ENCODE measurements at places on chromosomes 3 and 15.
A peak's percentile ranks its signal among the peaks of the same experiment; 100 is the strongest.

GRCh38 chr3:166270429-166270828 is 433.2 kb upstream of the BCHE start:
- DNase-seq, result no peak

GRCh38 chr15:48175126-48175525 is 3.0 kb downstream of the MYEF2 start:
- no peak for DNase-seq

- no peak for DNase-seq
Measured at GRCh38 chr3:83438188-83438587, 1520.6 kb upstream of the CADM2 start.

GRCh38 chr3:188686324-188686723 is 485.4 kb upstream of the TPRG1 start:
- no peak for DNase-seq

DNA sequence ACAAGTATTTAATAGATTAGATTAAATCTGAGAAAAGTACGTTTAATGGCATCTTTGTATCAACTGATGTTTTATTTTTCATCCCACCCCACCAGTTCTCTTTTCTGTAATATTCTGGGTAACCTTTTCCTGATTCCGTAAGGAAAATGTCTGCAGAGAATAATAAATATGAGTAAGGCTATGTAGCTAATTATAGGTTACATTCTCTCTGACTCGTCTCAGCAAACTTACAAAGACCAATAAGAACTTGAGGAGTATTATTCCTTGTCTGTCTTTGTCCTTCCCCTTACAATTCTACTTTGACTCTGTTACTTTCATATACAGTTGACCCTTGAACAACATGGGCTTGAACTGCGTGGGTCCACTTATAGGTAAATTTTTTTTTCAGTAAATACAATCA is 12.1 kb downstream of the SNAP23 start:
- no peak for DNase-seq

DNA sequence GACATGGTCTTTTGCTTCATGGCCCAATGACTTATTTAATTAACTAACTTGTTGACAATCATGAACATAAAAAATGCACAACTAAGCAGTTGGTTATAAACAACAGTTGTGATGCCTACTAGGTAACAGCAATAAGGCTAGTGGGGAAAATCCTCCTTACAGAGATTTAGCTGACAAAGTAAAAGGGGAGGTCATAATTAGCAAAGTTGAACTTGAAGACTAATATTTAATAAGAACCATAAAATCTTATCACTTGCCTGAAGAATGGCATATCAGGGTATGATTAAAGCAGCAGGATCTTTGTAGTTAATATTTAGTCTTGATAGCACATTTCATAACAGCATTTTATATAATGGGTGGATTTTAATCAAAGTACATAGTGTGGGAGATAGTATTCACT is 84.2 kb downstream of the MME start:
- DNase-seq, result no peak

- peak; percentile 10 for DNase-seq
Measured at GRCh38 chr3:37907906-37908305, 46.2 kb downstream of the CTDSPL start.

- no peak for DNase-seq
Measured at GRCh38 chr3:15831927-15832326, 34.1 kb upstream of the ANKRD28 start.

DNA sequence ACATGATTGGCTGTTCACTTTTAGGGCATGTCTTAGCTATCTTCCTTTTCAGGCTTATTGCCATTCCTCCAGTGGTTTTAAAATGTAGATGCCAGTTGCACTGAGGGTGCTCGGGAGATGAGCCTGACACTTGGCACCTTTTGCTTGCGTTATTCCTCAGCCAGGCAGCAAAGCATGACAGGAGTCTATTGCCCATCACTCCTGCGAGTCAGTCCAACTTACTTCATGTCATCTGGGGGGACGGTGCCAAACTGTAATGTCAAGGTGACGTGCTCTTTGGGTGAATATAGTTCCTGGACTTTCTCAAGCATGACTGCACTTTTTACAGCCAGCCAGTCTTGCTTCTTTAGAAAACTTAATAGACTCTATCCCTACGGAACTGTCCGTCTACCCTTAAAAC is 406.0 kb upstream of the C2CD4B start:
- no peak for DNase-seq

DNA sequence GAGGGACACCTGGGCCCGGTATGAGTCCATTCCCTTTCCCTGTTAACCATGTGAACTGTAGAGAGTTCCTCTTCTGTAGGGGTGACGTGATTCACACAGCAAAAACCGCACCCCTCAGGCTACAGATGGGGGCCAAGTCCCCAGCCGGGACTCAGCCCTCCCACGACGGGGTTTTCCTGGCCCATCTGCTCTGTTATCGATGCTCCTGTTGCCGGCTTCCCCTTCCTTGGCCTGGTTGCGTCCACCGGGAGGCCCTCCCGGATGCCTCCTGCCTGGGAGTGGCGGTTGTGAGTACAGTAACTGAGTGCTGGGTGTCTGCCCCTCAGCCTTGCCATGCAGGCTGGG is 817 bp upstream of the PLXNA1 start:
- peak; percentile 74 for DNase-seq

DNA sequence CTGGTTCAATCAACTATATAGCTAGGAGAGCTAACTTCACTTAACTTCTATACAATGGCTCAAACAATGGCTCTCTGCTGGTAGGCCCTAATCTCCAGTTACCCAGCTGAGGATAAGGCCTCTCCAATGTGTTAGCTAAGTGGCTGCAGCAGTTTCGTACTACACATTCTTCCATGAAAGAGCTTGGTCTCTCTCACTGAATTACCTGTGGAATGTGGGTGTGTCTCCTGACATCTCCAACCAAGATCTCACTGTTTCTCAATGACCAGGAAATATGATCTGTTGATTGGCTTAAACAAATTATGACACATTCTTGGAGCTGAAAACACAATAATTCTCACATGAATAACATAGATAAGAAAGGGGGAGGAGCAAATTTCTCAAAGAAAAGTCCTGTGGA is 169.8 kb upstream of the ROBO1 start:
- DNase-seq, result no peak

DNA sequence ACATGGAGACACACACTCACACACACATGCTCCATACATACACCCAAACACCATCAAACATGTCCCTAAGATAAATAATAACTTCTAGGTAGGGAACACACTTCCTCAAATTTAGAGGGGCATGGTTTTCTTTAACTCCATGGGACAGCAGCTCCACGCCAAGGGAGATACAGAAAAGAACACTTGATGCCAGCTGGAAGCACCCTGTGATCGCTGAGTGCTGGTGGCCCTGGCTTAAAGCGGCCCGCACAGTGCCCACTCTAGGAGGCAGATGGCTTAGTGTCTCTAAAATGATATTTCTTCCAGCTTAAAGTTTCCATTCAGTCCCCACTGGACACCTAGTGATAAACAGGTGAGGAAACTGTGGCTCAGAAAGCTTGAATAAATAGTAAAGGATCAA is 232.9 kb downstream of the UACA start:
- no peak for DNase-seq

Measured in CD4-positive, alpha-beta T cell treated with Interleukin-4 for 1 hour (primary cell).